Progenitor cell of endocrine pancreas (in vitro differentiated cells): ENCODE measurements at places on chromosomes 13 and 19. TPM values are rescaled to one million over a fixed set of nuclear protein-coding genes. Genes with fewer than 3 reads are reported as not detected.

DNA sequence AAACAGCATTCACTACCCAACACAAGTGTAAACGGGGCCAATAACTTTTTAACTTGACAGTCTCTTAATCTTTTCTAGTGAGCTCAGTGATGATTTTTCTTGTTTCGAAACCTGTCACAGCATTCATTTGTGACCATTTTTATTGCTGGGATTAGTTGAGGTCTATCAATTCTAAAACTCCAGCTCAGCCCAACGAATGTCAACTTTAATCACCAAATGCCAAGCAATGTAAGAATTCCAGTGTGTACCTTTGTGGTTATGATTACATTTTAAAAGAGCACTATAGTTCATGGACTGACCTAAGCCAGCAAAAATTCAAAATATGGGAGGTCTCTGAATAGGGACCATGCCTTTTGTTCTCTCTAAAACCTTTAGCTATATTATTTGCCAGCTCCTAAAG is 694.3 kb upstream of the SGCG start:
- H3K4me1 ChIP-seq: peaks cover 6% of the 10 kb centered on the region
- DNase-seq: no peak
- H3K27ac ChIP-seq: no peak overlapping the region
- no peaks in the 10 kb centered on the region for H3K27me3 ChIP-seq

DNA sequence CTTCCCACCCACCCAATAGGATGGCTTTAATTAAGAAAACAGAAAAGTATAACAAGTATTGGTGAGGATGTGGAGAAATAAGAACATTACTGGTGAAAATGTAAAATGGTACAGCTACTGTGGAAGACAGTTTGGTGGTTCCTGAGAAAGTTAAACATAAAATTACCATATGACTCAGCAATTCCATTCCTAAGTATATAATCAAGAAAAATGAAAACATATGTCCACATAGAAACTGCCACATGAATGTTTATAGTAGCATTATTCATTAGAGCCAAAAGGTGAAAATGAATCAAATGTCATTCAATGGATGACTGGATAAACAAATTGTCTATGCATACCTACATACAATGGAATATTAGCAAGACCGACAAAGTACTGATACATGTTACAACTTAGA is 16.9 kb downstream of the DZIP1 start:
- no peak overlapping the region for H3K27ac ChIP-seq
- DNase-seq: no peak
- no peaks in the 10 kb centered on the region for H3K4me1 ChIP-seq
- no peaks in the 10 kb centered on the region for H3K27me3 ChIP-seq
- no peak overlapping the region for H3K4me3 ChIP-seq

GRCh38 chr13:25295228-25295627 is 6.2 kb upstream of the NUP58 start:
- peaks cover 55% of the 10 kb centered on the region for H3K27me3 ChIP-seq
- H3K4me3 ChIP-seq: no peak overlapping the region
- H3K36me3 ChIP-seq: no peaks in the 10 kb centered on the region
- no peak for DNase-seq
- no peaks in the 10 kb centered on the region for H3K4me1 ChIP-seq

DNA sequence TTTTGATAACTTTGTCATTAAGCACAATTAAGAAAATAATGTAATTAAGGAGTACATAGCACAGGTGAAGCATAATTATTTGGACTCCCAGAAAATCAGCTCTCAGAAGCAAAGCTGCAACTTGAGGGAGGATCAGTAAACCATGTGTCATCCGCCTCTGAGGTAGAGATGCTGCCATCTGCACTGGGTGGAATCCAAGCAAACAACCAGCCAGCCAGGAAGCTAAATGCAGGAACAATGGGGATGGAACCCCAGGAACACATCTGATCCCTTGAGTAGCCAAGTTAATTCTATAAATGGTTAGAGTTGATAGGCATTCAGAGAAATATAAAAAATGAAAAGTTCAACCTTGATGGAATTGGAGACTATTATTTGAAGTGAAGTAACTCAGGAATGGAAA is 520.2 kb downstream of the RFC3 start:
- no peak for DNase-seq
- H3K4me3 ChIP-seq: no peak overlapping the region
- H3K4me1 ChIP-seq: peaks cover 6% of the 10 kb centered on the region
- H3K36me3 ChIP-seq: no peaks in the 10 kb centered on the region
- H3K27ac ChIP-seq: no peak overlapping the region

Gene B3GNT3
- total RNA-seq: 0.13 TPM in 1 of 2 replicates, not detected in the other

Gene RASA3
- total RNA-seq: 6.3 and 7.6 TPM in 2 replicates

- peak overlapping the region; percentile 73 for H3K27ac ChIP-seq
- no peaks in the 10 kb centered on the region for H3K36me3 ChIP-seq
- H3K4me1 ChIP-seq: peaks cover 12% of the 10 kb centered on the region
- H3K4me3 ChIP-seq: peak overlapping the region; percentile 37
- DNase-seq: no peak
Measured at GRCh38 chr13:50636007-50636704, 207.3 kb downstream of the DLEU7 start.

DNA sequence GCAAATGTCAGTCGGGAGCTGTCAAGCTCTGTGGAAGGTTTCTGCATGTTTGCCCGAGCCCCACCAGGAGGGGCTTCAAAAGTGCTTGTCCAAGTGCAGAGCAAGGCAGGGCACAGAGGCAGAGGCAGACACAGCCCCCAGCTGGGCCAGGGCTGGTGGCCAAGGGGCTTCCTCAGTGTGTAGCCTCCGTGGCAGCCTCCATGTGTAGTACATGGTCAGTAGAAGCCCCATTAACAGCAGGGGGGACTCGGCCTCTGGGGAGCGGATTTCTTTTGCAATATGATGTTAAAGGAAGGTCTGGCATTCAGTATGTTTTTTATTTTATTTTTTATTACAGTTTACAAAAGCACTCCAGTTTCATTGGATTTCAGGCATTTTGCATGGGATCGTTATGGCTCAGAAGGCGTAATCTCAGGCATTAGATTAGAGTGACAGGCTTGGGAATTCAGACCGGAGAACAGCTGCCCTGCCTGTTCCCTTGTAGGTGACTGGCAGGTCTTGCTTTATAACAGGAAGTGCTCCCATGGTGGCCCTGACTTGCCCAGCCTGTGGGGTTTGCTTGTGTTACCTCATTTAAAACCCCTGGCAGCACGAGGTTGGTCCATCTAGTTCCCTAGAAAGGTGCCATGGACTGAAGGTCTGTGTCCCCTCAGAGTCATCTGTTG is 129.2 kb downstream of the KDM4B start:
- peaks cover 40% of the 10 kb centered on the region for H3K36me3 ChIP-seq
- no peak overlapping the region for H3K4me3 ChIP-seq
- H3K27ac ChIP-seq: no peak overlapping the region
- peaks cover 2% of the 10 kb centered on the region for H3K4me1 ChIP-seq

DNA sequence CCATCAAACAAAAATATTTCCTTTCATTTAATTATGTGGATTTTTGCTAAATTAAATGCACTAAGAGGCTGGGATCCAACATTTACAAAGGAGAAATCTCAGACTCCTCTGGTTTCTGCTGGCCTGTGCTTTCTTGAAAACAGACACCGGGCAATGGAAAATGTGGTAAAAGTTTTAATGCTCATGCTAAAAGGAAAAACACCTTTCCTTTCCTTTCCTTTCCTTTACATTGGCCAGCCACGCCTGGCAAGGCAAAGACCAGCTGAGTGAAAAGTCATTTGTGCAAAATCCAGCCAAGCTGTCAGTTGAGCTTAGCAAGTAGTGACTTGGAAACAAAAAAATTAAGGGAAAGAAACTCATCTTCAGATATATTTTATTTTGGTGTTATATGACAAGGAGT is 240.3 kb downstream of the LACC1 start:
- H3K36me3 ChIP-seq: peaks cover 1% of the 10 kb centered on the region
- no peaks in the 10 kb centered on the region for H3K4me1 ChIP-seq
- H3K27me3 ChIP-seq: peaks cover 11% of the 10 kb centered on the region
- DNase-seq: no peak
- H3K4me3 ChIP-seq: no peak overlapping the region

GRCh38 chr19:20385061-20385460 is 180.5 kb downstream of the ZNF737 start:
- no peaks in the 10 kb centered on the region for H3K36me3 ChIP-seq
- H3K27ac ChIP-seq: no peak overlapping the region
- no peaks in the 10 kb centered on the region for H3K27me3 ChIP-seq
- no peak for DNase-seq
- no peak overlapping the region for H3K4me3 ChIP-seq

- peak overlapping the region; percentile 21 for H3K27ac ChIP-seq
- no peak overlapping the region for H3K4me3 ChIP-seq
- H3K27me3 ChIP-seq: no peaks in the 10 kb centered on the region
- DNase-seq: no peak
- no peaks in the 10 kb centered on the region for H3K36me3 ChIP-seq
Measured at GRCh38 chr13:29888306-29888705, 37.9 kb upstream of the UBL3 start.

DNA sequence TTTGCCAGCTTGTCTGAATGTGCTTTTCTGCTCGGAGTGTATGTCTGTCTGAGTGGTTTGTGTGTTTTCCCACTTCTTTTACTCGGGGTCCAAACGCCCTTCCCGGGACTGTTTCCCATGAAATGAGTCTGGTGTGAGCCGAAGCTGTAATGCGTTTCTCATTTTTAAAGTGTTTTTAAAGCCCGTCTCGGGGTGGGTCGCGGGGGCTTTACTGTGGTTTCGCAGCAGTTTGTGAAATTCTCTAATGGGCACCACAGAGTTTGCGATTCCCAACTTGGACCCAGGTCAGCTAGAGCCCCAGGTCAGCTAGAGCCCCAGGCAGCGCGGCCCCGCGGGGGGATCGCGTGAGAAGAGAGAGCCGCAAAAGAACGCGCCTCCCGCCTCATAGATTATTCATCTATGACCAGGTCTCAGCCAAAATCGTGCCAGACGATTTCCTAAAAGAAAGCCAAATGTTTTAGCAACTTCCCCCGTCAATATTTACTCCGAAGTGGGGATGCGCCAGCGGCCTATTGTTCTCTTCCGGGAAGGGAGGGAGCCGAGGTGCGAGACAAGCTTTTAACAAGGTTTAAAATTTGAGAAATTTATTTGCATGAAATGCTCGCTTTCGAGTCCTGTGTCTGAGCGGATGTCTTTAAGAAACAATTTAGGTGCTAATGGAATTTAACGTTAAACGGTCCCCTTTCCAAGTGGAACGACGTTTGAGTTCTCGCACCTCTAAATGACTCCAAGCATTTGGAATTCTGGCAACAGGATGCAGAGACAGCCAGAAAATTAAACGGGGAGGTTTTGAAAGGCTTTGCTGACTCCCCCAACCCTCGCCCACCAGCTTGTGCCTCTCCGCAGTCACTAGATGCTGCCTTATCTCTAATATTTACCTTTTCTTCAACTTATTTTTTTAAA is 2.2 kb downstream of the ZIC2 start:
- H3K27ac ChIP-seq: peak overlapping the region; percentile 29
- no peaks in the 10 kb centered on the region for H3K36me3 ChIP-seq
- peaks cover 68% of the 10 kb centered on the region for H3K27me3 ChIP-seq
- no peak for DNase-seq
- no peak overlapping the region for H3K4me3 ChIP-seq
- peaks cover 1% of the 10 kb centered on the region for H3K4me1 ChIP-seq

- DNase-seq: no peak
- H3K4me3 ChIP-seq: no peak overlapping the region
- H3K27ac ChIP-seq: no peak overlapping the region
Measured at GRCh38 chr19:19543640-19544039, 5.6 kb downstream of the CILP2 start.

DNA sequence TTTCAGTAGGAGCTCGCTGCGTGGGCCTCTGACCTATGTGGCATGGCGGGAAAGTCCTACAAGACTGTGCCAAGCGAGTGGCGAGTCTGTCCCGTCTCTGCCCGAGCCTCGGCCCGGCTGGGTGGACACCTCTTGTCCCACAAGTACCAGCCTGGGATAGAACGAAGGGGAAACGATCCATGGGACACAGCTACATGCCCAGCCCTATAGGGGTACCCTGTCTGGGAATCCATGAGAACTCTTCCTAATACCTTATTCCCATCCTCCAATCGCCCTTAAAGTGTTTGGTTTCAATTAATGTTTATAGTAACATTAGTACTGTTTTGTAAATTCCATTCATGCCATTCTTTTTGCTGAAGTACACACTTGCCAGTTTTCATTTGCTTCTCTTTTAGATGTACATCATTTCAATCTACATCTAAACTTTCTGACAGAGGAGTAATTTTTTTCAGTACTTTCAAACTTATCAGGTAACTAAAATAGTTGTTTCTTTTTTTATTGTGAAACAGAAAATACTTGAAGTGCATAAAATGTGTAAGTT is 667 bp upstream of the ZNF790 start:
- H3K27ac ChIP-seq: no peak overlapping the region
- H3K27me3 ChIP-seq: no peaks in the 10 kb centered on the region
- no peak for DNase-seq

GRCh38 chr13:114279146-114279545 is 2.3 kb upstream of the UPF3A start:
- H3K36me3 ChIP-seq: peaks cover 15% of the 10 kb centered on the region
- H3K4me3 ChIP-seq: no peak overlapping the region
- no peaks in the 10 kb centered on the region for H3K27me3 ChIP-seq
- no peak overlapping the region for H3K27ac ChIP-seq
- peaks cover 29% of the 10 kb centered on the region for H3K4me1 ChIP-seq

Gene MIDN
- 187 and 193 TPM in 2 replicates for total RNA-seq

Gene KASH5
- total RNA-seq: not detected in 2 replicates

Gene C1QTNF9B
- not detected in 2 replicates for total RNA-seq

DNA sequence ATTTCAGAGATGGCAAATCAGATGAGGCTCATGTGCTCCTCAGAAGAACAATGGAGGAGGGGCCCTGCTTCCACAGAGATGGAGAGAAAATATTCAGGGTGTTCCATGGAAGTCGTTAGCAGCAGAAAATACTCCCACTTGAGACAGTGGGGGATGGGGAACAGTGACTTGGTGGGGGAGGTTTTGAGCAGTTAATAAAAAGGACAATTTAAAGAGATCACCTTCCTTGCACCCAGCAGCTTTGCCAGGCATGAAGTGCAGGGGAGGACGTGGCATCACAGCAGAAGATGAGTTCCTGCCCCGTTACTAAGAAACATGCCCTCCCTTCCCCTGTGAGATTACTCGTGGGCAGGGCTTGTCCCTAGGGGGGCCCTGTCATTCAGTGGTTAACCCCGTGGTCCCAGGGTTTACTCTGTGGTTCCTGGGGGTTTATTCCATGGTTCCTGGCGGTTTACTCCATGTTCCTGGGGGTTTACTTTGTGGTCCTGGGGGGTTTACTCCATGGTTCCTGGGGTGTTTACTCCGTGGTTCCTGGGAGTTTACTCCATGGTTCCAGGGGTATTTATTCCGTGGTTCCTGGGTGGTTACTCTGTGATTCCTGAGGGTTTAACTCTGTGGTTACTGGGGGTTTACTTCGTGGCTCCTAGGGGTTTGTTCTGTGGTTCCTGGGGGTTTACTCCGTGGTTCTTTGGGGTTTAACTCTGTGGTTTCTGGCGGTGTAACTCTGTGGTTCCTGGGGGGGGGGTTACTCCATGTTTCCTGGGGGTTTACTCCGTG is 49.2 kb downstream of the TMEM255B start:
- H3K27me3 ChIP-seq: no peaks in the 10 kb centered on the region
- no peak overlapping the region for H3K27ac ChIP-seq
- no peak for DNase-seq
- no peak overlapping the region for H3K4me3 ChIP-seq
- peaks cover 3% of the 10 kb centered on the region for H3K36me3 ChIP-seq
- no peaks in the 10 kb centered on the region for H3K4me1 ChIP-seq

- H3K4me3 ChIP-seq: no peak overlapping the region
- H3K36me3 ChIP-seq: no peaks in the 10 kb centered on the region
- no peak overlapping the region for H3K27ac ChIP-seq
- H3K27me3 ChIP-seq: no peaks in the 10 kb centered on the region
Measured at GRCh38 chr19:3743486-3743885, 18.0 kb downstream of the APBA3 start.

Gene PABPC3
- 0.26 and 0.49 TPM in 2 replicates for total RNA-seq

- no peak for DNase-seq
- no peaks in the 10 kb centered on the region for H3K27me3 ChIP-seq
- H3K36me3 ChIP-seq: no peaks in the 10 kb centered on the region
- H3K27ac ChIP-seq: peak overlapping the region; percentile 68
- H3K4me1 ChIP-seq: peaks cover 9% of the 10 kb centered on the region
Measured at GRCh38 chr19:55251341-55252081, 7.3 kb downstream of the PPP6R1 start.

Gene SIGLEC8
- not detected in 2 replicates for total RNA-seq
